Cortex of kidney (tissue), 1 donor: ENCODE measurements at places on chromosomes 11 and 22.

- no peak for DNase-seq
Observed at GRCh38 chr11:8258289-8258688, 5.4 kb downstream of the LMO1 start.

DNA sequence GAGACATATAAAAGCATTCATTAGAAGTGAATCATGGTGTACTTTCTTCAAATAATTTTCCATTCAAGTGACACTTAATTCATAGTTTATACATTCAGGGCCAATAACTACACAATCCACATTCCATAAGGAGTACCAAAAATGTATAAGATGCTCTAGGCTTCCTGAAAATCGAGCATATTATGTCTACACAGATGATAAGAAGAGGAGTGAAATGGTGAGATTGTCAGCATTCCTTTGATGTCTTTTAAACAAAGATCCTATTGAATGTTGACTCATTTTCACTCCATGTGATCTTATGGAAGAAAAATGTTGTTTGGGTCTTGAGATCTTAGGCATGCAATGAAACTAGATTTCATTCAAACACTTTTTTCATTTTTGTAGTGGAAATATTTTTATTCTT is 843.2 kb downstream of the KCNA4 start:
- no peak for DNase-seq

DNA sequence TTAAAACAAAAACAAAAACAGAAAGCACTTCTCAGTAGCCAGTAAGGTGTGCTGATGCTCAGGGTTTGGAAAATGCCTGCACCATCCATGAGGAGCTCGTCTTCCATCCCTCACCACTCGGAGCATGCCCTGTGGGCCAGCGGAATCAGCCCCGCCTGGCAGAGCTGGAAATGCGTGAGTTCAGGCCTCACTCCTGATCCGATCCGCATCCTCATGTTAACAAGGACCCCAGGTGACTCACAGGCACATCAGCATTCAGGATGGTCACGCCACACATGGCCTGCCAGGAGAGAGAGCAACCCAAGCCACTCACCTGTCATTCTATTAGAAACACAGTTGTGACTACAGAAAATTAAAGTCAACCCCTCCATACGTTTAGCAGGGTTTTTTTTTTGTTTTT is 188.5 kb downstream of the MPPED1 start:
- no peak for DNase-seq

- DNase-seq: no peak
Observed at GRCh38 chr22:48142388-48142787, 1379.9 kb downstream of the TBC1D22A start.

GRCh38 chr11:39365809-39366436 is 2093.5 kb downstream of the LRRC4C start:
- no peak for DNase-seq

- no peak for DNase-seq
Observed at GRCh38 chr22:17476838-17477237, 86.5 kb upstream of the SLC25A18 start.

GRCh38 chr11:35214226-35214770 is 75.3 kb downstream of the CD44 start:
- DNase-seq: no peak

DNA sequence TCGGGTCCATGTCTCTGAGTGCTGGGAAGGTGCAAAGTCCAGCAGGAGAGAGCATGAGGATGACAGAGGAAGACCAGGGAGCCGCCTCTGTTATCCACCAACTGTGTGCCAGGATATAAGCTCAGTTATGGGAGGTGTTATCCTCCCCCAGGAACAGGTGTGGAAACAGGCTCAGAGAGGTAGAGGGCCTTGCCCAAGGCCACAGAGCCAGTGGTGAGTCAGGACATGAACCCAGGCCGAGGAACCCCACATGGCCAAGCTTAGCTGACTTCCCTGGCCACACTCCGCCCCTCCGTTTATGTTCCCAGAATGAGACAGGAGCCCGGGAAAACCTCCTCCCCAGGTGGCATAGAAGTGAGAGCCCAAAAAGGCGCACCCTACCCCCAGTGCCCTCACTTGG is 50.3 kb downstream of the ISX start:
- DNase-seq: no peak

- DNase-seq: no peak
Observed at GRCh38 chr11:77821349-77821851, 456 bp downstream of the AAMDC start.

DNA sequence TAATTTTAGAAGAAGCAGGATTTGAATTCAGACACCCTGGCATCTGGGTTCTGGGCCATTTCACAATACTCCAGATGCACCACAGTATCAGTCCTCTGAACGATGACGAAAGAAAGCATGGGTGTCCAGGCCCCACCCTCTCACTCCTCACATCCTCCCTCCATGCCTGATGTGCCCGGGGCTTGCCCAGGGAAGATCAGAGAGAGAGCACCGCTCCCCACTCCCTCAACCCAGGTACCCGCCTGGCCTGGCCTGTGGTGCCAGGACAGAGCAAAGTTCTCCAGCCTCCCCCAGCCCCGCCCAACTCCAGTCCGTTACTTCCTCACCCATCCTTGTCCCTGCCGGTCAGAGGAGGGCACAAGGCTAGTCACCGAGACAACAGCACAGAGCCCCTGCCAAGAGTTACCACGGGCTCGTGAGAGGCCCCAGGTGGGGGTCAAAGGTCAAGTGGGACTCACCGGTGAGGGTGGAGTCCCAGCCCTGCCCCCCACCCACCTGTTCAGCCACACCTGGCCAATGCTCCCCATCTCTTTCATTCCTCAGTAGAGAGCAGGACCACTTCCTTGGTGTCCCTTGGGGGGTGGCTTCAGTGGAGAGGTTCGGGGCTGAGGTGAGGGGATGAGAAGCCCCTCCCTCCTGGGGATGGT is 8.1 kb downstream of the BCL9L start:
- DNase-seq: no peak

- DNase-seq: no peak
Observed at GRCh38 chr22:45887202-45888131, 89.5 kb downstream of the WNT7B start.

DNA sequence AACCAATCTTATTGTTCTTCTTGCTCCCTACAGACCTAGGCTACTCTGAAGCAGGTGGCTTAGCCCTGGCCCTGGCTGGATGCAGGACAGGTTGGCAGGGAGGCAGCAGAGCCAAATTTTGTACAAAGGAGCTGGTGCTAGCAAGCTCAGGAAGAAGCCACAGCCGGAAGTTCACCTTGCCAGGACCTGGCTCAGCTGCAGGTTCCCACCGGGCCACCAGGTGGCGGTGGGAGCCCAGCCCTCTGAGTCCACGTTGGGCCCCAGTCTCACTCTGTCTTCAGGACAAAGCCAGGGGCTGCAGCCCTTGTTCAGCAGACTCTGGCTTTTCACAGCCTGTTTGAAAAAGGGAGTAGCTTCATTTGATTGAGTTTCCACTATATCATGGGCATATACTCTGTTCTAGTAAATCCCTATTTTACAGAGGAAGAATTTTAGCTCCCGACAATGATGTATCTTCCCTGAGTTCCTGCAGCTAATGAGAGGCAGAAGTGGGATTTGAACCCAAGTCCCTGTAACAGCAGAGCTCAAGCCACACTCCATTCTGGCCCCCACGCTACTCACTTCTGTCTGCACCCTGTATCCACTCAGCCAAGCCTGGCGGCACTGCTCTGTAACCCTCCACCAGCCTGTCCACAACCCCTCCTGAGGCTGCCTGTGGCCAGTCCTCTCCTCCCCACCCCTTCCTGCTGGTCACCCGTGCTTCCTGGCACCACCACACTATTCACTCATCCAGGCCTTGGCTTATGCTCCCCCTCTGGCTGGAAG is 3.3 kb downstream of the TKFC start:
- peak; percentile 61 for DNase-seq

GRCh38 chr11:29051935-29052334 is 943.7 kb downstream of the METTL15 start:
- no peak for DNase-seq

GRCh38 chr11:108985945-108986279 is 321.0 kb downstream of the DDX10 start:
- no peak for DNase-seq

DNA sequence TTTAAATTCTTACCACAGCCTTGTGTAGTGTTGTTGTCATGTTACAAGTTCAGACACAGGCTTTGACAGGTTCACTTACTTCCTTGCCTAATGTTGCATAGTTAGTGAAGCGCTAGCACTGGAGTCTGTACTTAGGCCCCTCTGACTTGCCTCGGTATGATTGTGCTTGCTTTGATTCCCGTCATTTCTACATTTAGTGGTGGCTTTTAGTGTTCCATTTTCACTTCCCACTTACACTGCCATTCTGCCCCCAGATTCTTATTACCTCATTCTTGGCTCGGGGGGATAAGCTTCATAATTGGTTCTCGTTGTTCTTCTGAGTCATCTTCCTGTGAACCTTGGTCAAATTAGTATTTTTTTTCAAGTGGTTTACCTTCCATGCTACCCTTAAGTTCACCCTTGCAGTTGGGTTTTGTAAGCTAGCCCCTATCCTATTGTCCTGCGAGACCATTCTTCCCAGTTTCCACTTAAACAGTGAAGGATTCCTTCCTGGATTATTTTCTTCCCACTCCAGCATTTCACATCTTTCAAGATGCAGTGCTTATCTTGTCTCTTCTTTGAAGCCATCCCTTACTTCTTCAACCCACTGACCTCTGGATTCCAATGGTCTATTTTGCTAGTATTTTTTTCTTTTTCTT is 68.7 kb downstream of the DDX10 start:
- no peak for DNase-seq

DNA sequence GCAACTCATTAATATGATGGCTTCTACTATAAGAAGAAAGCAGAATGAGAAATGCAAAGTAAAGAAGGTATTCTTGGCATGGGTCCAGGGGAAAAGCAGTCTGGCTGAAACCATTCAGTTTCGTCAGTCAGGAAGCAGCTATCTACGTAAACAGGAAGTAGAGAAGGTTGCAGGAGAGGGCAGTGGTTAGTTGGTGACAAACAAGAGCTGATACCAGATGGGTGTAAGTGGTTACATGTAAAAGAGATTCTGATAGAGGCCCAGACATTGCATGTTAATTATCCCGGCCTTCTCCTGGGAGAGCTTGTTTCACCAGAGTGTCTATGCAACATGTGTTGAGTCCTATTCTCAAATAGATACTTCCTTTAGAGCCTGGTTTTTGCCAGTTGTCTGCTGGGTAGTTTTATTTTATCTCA is 58.4 kb upstream of the PSMA1 start:
- DNase-seq: no peak

DNA sequence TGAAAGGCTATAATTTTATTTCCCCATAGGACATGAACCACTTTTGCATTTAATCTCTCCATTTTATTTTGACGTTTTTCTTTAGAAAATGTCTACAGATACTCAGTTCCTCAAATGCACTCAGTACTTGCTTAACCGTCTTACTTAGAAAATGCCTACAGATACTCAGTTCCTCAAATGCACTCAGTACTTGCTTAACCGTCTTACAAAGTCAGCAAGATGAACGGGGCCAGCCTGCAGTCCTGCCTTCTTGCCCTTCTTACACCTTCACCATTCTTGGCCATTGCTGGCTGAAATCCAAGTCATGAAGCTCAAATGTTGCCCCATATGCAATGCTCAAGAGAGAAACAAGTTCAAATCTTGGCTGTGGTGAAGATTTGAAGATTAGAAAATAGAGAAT is 34.1 kb downstream of the CSNK2A3 start:
- DNase-seq: no peak

DNA sequence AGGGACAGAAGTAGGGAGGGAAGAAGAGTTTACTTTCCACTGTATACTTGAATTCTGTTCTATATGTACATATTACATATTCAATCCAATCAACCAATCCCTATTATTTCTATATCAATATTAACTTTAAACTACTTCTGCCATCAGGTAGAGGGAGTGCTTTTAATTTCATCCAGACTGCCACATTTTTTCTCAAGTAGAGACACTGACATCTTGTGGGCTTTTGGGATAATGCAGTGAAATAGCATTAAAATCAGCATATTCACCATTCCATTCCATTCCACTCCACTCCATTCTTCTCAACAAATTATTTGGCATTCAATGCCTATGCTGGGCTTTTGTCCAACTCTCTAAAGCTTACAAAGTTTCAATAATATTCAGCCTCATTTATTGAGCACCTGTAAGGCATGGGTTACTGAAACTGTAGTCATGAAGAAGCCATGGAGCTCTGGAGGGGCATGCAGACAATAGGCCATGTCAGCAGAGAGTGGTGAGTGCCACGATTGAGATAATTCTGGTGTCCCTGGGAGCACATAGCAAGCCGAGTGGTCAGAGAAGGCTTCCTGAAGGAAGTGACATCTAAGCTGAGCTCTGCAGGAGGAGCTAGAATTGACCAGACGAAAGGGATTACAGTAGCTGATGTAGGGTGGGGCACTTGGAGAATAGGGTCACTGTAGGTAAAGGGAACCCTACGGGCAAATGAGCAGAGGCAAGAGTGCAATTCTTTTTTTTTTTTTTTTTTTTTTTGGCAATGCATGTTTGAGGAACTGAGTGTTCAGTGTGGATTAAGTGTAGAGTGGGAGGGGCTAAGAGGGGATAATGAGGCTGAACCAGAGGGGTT is 12.8 kb upstream of the CLPB start:
- DNase-seq: no peak

DNA sequence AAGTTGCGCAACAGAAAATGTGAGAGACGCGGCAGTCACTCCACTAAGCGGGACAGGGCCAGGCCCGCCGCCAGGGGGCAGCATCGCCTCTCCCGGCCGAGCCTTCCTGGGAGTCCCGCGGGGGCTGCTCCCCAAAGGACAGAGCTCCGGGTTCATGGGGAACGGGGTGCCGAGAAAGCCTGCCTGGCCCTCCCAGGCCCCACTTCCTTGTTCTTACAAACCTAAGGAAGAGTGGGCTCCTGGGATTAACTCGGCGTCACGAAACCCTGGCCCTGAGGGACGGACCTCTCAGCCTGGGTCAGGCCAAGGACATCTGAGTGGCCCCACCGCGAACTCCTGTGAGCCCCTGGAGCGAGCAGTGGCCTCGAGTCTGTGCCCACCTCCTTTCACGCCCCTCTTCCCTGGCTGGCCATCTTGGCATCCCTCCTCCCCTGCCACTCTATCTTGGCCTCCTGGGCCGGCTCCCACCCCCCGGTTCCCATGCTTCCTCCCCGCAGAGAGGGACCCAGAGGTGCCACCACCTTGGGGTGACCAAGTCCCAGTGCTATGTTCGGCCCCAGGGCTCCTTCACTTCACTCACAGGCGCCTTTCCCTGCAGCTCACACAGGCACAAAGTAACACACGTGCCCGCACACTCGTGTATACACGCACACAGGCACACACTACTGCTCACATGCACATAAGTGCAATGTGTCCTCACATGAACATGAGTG is 99.9 kb upstream of the FGF3 start:
- DNase-seq: no peak

- DNase-seq: no peak
Observed at GRCh38 chr11:45179686-45180178, 33.3 kb downstream of the PRDM11 start.
